ENCODE measurements at places on chromosomes 4 and X.

- DNase-seq: no peak
Measured at GRCh38 chr4:94225449-94225848, 17.8 kb downstream of the SMARCAD1 start.

DNA sequence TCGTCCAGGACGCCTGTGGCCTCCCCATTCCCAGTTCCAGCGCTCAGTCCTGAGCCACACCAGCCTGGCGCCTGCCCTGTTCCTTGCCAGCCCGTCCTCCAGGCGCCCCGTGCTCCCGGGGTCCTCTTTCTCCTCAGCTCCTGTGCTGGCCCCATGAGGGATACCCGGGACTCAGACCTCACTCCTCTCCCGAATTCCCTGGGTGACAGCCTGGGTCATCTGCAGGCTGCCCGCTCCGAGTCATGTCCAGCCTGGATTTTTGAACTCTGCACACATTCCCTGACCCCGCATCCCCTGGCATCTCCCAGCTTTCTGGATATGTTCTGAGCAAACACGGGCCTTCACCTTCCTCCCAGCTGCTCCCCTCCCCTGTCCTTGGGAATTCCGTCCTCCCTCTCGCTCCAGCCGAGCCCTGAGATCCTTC lies 14.9 kb upstream of the ADD1 start:
- DNase-seq: no peak

- no peak for DNase-seq
Measured at GRCh38 chrX:123878252-123878721, 18.4 kb downstream of the XIAP start.

GRCh38 chrX:155070038-155070437 lies 898 bp downstream of the CMC4 start:
- no peak for DNase-seq

- DNase-seq: no peak
Measured at GRCh38 chrX:69357317-69357716, 146.8 kb upstream of the NALF2 start.

DNA sequence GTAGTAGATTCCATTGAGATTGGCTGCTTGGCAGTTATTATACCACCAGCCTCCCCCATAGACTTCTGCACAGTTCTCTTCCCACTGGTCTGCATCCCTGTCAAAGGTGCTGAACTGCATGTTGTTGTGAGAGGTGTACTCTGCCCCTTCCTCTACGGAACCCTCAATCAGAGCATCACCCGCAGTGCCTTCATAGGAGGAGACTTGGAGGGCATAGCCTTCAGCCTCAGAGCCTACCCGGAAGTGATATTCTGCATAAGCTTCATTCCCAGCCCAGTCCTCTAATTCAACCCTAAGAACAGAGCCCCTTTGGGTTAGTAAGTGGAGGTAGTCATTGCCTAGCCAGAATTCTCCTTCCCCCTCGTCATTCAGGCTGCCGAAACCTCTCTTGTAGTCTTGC lies 6.3 kb downstream of the FGA start:
- DNase-seq: no peak

DNA sequence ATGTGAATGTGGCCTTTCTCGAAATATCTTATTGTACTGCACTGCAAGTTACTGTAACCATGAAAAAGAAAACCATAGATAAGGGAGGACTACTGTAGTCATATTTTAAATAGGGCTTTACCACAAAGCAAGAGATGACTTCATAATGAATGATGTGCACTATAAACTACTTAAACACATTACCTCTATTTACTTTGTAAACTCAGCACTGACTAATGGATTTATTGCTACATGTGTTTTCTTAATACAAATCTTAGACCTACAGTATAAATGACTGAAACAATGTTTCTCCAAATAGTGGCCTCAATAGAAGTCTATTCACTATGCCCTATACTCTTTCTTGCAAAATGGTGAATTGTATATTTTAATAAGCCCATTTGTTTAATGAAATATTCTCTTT lies 61.1 kb downstream of the HDX start:
- DNase-seq: no peak

DNA sequence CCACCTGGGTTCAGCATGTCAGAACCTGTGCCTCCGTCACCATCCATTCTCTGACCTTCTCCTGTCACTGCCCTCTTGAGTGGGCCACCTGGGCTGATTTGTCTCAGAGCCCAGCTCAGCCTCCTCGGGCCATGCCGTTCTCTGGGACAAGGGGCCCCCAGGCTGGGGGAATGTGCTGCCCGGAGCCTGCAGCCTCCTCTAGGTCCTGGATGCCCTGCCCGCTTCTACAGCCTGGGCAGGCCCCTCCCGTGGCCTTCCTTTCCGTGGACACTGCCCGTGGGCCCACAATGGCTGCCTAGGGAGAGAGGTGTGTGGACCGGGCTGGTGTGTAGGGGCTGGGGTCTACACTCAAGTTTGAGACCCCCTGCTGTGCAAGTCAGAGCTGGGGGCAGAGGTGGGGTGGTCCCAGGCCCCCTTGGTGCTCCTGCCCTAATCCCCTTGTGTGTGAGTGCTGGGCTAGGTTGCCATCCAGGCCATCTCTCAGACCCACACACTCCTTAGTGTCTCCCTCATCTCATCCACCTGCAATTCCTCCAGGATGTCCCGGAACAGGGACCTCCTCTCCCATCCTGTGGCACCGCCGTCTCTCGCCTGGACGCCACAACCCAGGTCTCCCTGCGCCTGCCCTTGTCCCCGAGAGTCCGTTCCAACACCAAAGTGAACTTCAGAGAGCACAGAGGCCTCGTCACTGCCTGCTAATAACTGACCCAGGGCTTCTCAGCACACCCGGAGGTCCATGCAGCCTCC lies 12.4 kb downstream of the PSAPL1 start:
- no peak for DNase-seq

DNA sequence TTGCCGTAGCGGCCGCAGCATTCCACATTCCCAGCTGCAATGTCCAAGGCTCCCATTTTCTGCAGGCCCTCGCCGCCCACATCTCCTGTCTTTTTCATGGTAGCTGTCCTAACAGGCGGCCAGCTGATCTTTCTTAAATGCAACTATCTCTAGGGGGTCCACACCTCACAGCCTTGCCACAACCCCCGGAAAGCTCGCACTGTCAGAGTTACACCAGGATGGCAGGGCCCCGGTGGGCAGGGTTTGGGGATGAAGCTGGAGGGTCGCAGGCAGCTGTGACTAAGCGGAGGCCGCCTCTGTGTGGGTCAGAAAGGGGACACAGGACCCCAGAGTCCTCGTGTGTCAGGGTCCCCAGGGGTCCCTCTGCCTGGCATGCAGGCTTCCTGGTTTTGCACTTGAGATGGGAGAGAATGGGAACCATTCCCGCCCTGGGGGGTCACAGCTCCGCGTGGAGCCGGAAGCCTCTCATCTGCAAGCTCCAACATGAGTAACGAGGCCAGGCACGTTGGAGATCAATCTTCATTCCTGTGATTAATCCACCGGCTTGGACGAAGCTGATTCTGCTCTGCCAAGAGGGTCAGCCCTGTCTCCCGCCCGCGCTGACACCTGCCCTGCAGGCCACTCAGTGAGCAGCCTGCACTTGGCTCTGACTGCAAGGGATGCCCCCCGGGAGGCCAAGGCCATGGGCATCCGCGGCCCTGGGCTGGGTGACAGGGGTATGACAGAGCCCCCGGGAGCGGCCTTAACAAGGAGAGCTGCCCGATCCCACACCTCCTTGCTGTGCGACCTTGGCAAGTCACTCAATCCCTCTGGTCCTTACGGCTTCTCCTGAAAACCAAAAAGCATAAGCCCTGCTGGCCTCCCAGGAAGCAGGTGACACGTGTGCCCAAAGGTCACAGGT lies 97.9 kb downstream of the ADRA2C start:
- no peak for DNase-seq

GRCh38 chrX:102959471-102959870 lies 22.4 kb downstream of the RAB40AL start:
- no peak for DNase-seq

GRCh38 chr4:73867783-73868182 lies 1.4 kb upstream of the CXCL1 start:
- no peak for DNase-seq

- no peak for DNase-seq
Measured at GRCh38 chrX:119706616-119707015, 13.6 kb upstream of the SEPTIN6 start.

- DNase-seq: no peak
Measured at GRCh38 chr4:140133576-140133975, 20.4 kb downstream of the MAML3 start.

DNA sequence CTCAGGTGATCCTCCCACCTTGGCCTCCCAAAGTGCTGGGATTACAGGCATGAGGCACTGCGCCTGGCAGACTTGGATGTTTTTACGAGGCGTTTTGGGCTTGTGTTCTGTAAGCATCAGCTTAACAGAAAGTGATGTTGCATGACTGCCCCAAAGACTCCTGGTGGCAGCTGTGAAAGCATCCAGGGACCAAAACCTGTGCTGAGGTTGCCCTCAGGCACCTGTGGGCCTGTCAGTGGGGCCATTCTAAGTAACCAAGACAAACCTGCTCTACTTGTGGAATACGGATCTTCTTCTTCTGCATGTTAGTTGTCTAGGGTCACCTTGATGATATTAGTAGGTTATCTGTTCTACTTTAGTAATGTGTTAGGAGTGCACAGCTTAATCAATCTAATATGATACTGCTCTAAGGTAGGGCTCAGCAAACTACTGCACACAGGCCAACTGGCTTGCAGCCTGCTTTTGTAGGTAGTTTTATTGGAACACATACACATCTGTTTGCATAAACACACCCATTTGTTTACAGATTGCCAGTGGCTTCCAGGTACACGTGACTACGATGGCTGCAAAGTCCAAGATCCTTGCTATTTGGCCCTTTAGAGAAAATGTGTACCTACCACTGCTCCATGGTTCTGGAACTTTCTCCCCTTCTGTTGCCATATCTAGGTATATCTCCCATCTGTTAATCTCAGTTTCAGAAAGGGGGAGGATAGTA lies 136.7 kb downstream of the GPR143 start:
- no peak for DNase-seq

- DNase-seq: no peak
Measured at GRCh38 chrX:148135738-148136137, 154.6 kb downstream of the FMR1NB start.

GRCh38 chr4:94452476-94453371 lies 982 bp downstream of the PDLIM5 start:
- DNase-seq: no peak

GRCh38 chr4:10197952-10198351 lies 81.4 kb upstream of the WDR1 start:
- no peak for DNase-seq

- DNase-seq: no peak
Measured at GRCh38 chr4:67393699-67394281, 151.5 kb downstream of the CENPC start.

GRCh38 chr4:163697121-163697520 lies 202.6 kb downstream of the TMA16 start:
- DNase-seq: no peak

GRCh38 chr4:134505511-134505910 lies 303.9 kb upstream of the PABPC4L start:
- DNase-seq: no peak

GRCh38 chrX:129557844-129558480 lies 17.9 kb downstream of the OCRL start:
- no peak for DNase-seq

DNA sequence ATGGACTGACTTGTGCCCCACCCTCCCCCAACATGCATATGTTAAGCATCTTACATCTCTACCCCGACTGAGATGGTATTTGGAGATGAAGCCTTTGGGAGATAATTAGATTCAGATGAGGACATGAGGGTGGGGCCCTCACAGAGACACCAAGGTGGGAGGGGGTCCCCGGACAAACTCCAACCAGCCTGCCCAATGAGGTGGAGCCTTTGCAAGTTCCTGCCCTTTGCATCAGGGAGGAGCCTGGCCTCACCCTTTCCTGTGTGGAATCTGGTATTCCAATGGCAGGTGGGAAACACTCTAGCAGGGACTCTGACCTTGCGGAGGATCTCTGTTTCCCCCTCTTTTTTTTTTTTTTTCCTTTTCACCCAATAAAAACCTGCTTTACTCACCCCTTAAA lies 589.9 kb upstream of the BOD1L1 start:
- DNase-seq: no peak

- DNase-seq: no peak
Measured at GRCh38 chr4:5479518-5480060, 228.8 kb downstream of the EVC2 start.

DNA sequence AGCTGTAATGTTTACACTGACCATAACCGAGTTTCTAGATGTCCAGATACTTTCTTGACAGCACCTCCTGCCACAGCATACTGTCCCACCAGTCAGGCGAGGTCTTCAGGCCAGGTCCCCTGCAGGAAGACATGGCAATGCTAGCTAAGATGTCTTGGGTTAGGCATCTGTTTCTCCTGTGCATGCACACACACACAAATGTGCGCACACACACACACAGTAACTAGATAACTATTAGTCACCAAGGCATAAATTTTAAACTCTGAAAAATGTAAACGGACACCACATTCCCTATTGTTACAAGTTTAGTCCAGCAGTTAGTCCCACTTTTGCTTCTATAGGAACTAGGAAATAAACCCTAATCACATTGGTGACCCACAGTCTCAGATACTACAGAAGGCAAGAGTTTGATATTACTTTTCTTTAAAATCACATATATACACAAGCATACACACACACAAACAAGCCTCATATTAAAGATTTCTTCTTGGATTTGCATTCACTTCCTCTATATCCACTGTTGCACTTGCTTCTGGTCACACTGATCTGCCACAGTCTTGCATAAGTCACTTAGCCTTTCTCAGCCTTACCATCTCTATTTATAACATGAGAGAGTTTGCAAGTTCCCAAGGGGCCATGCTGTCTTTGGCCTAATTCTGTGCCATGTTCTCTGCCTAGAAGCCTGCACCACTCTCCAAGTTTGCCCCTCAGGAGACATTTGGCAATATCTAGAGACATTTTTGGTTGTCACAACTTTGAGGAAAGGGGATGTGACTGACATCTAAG lies 32.2 kb downstream of the IL21 start:
- no peak for DNase-seq

DNA sequence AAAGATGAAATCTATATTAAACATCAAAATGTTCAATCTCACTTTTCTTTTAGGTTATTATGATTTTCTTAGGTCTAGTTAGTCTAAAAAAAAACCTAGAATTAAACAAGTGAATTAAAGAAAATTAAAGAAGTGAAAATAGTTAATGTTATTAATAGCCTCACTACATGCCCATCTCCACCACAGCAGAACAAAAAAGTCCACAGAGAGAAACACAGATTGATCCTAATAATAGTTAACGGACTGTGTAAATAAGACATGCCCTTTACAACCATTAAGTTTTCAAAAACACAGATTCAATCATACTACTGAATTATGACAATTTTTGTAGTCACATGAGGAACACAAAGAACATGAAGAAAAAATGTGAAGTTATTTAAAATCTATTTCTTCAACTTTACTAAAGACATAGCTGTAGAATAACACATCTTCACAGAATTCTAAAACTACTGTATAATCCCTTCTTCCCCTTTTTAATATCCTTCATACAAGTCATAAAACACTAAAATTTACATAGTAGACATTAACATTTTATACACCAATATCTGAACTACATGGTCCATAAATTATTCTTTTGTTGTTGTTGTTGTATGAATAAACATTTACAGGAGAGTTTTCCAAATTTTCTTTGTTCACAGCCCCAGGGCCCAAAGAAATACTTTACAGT lies 15.3 kb downstream of the HELQ start:
- no peak for DNase-seq

- DNase-seq: no peak
Measured at GRCh38 chr4:121182296-121182695, 18.2 kb upstream of the TNIP3 start.

- DNase-seq: no peak
Measured at GRCh38 chrX:22314692-22315091, 42.0 kb downstream of the CBLL2 start.
